ENCODE measurements at places on chromosomes 6 and 20.

DNA sequence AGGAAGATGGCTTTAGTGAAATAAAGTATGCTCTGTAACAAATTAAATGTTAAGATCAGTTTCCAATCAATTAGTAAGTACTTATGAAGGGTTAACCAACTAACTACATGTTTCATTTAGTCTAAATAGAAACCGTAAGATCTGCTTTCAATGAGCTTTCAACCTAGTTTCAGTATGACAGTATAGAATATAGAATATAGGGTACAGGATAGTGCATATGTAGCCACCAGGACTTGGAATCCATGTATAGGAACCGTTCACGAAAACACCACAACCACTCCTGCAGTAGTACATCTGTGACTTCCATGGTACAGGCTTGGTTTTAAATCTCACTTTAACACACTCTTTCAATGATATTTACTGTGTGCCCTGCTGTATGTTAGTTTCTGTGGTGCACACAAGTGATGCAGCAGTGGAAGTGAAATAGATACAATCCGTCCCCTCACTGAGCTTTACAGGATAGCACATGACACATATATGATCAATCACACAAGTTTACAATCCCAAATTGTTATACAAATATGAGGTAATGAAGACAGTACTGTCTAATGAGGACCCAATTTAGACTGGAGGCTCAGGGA lies 479.7 kb upstream of the MARCKS start:
- no peak for DNase-seq

DNA sequence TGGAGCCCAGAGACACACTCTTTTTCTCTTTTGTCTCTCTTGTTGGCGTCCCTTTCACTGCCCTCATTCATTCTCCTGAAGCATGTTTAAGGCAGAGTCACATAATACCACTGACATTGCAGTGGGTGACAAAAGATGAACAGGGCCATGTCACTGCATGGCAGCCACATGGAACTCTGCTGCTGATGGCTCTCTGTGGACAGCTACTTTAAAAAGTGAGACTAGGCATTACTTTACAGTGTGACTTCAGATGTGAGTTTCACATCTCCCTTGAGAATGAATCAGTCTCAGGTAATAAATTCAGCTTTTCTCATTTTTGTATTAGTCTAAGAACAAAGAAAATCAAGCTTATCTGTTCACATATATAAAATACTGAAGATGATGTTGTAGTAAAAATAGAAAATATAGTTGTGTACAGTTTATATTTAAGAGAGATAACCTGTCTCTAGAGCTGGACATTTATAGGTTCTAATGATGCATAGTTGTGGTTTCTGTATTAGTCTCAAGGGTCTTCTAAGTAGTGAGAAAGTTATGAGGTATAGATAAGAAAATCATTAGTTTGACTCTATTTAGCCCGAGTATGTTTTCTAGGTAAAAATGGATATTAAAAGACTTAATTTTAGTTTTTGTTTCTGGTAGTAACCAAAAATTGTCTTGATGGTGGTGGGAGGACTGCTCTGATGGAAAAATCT lies 6.1 kb downstream of the MRS2 start:
- no peak for DNase-seq

- no peak for DNase-seq
Measured at GRCh38 chr6:91691449-91691848, 1104.6 kb upstream of the MAP3K7 start.

- no peak for DNase-seq
Measured at GRCh38 chr6:118700531-118700930, 49.1 kb upstream of the CEP85L start.

DNA sequence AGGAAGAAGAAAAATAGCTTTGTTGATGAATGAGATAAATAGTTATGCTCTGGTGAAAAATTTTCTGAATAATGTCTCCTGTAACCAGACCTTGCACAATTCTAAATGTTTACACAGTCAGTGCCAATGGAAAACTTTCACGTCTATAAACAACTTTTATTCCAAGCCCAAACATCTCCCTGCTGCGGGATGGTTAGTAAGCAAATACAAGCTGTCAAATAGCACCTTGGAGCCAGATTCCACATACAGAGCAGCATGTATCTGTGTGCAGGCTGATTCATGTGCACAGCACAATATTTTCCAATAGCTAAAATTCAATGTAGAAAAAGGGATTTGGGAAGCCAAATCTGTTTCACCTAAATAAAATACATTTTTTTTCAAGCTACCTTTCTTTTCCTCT lies 813.3 kb downstream of the HACE1 start:
- no peak for DNase-seq

GRCh38 chr6:27297857-27298730 lies 14.0 kb downstream of the POM121L2 start:
- DNase-seq, result no peak

DNA sequence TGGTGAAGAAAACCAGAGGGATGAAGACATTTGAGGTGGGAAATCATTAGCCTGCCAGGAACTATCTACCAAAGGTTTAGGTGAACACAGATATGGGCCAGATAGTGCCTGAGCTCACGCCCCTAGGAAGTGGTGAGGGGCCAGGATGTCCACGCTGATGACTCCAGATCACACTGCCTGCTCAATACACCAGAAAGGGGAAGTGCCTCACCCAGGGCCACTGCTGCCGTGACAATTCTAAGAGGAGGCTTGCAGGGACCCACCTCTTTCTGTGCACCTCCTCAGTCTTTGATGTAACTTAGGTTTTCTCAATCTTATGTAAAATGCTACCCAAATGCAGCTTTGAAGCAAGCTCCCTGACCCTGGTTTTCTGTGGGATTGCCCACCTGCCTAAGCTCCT lies 5.4 kb upstream of the RAB44 start:
- no peak for DNase-seq

- DNase-seq, result no peak
Measured at GRCh38 chr6:112800439-112800838, 453.3 kb downstream of the RFPL4B start.

Data from RWPE2 (cell line).